ENCODE measurements at places on chromosomes 5 and 9.
A peak's percentile ranks its signal among the peaks of the same experiment; 100 is the strongest.

GRCh38 chr9:21754741-21755140, 47.7 kb upstream of the MTAP start:
- no peak overlapping the region for H3K27ac ChIP-seq
- H3K27me3 ChIP-seq = peaks cover 46% of the 10 kb centered on the region
- H3K4me1 ChIP-seq = no peaks in the 10 kb centered on the region
- no peaks in the 10 kb centered on the region for H3K36me3 ChIP-seq
- no peak for DNase-seq

GRCh38 chr5:5317976-5318375, 104.5 kb upstream of the ICE1 start:
- H3K27ac ChIP-seq = no peak overlapping the region
- H3K27me3 ChIP-seq = no peaks in the 10 kb centered on the region
- no peak for DNase-seq
- no peaks in the 10 kb centered on the region for H3K36me3 ChIP-seq

DNA sequence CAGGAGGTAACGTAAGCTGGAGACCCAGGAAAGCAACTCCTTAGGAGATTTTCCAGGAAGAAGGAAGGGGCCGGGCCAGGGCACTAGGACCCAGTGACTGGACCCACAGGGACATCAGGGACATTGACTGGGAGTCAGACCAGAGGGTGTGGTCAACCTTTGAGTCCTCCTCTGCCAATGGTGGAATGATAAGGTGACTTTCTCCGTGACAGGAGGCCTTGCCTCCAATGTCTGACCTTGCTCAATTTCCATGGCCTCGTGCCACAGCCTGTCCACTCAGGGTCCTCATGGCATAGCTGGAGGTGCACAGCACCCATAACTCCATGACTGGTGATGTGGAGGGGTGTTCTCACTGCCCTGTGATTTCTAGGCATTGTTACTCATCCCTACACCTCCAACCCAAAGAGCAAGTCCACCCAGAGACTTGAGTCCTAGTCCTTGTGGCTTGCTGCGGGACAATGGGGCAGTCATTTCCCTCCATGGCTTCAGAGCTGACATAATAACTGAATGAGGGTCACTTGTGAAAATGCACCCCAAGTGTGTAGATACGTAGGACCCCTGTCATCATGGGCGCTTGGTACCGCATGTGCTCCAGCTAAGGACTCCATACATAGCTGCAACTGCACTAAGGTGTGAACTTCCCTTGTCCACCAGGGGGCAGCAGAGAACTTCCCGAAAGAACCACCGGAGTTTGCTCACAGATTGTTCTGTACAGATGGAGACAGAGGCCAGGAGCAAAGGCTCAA, 4.1 kb upstream of the AMBP start:
- H3K36me3 ChIP-seq = no peaks in the 10 kb centered on the region
- peak; percentile 89 for DNase-seq
- H3K27me3 ChIP-seq = peaks cover 9% of the 10 kb centered on the region
- H3K4me3 ChIP-seq = no peak overlapping the region

GRCh38 chr5:6686915-6687409, 26.3 kb upstream of the TENT4A start:
- peak; percentile 38 for DNase-seq
- H3K4me1 ChIP-seq = peaks cover 2% of the 10 kb centered on the region
- H3K27ac ChIP-seq = no peak overlapping the region
- H3K36me3 ChIP-seq = no peaks in the 10 kb centered on the region
- H3K4me3 ChIP-seq = no peak overlapping the region
- peaks cover 46% of the 10 kb centered on the region for H3K27me3 ChIP-seq

DNA sequence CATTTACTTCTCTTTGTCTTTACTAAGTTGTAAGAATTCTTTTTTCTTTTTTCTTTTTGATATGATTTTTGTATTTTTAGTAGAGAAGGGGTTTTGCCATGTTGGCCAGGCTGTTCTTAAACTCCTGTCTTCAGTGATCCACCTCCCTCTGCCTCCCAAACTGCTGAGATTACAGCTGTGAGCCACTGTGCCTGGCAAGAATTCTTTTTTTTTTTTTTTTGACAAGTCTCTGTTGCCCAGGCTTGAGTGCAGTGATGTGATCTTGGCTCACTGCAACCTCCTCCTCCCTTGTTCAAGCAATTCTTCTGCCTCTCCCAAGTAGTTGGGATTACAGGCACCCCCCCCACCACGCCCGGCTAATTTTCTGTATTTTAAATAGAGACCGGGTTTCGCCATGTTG, 9.9 kb downstream of the NPM1 start:
- H3K27me3 ChIP-seq = no peaks in the 10 kb centered on the region
- no peak overlapping the region for H3K27ac ChIP-seq
- DNase-seq = no peak
- H3K4me1 ChIP-seq = peaks cover 35% of the 10 kb centered on the region

GRCh38 chr9:35521708-35522107, 31.8 kb downstream of the RUSC2 start:
- no peak overlapping the region for H3K27ac ChIP-seq
- no peaks in the 10 kb centered on the region for H3K4me1 ChIP-seq
- DNase-seq = no peak
- no peak overlapping the region for H3K4me3 ChIP-seq

DNA sequence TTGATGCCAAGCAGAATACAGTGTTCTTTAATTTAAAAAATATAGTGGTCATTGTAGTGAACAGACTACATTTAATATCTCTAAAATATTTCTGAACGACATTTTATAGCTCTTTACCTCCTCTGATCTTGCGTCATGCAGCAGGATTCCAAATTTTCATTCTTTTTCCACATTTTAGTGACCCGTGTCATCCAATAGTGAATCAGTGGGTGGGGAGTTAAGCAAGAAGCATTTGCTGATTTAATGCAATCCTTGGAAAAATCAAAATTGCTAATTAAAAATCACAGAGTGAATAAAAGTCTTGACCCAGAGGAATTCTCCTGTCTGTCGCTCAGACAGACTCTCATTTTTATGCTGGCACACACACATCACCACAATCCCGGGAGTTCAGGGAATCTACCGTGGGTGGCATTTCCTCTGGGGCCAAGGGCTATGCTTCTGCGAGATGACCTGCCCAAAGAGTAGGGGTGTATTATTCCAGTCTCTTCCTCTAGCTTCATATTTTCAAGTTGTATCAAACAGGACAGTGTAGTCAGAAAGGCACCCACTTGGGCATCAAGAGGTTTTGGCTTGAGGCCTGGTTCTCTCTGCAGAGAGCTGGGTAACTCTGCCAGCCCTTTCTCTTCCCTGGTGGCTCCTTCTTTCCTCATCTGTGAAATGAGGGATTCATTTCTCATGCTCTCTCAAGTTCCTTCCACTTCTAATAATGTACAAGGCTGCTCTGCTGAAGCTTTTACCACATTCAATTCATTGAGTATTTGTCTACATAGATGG, 24.8 kb upstream of the OTP start:
- H3K36me3 ChIP-seq = no peaks in the 10 kb centered on the region
- no peak overlapping the region for H3K27ac ChIP-seq
- peaks cover 18% of the 10 kb centered on the region for H3K27me3 ChIP-seq
- no peak overlapping the region for H3K4me3 ChIP-seq
- H3K4me1 ChIP-seq = no peaks in the 10 kb centered on the region

- H3K4me3 ChIP-seq = no peak overlapping the region
- DNase-seq = no peak
- H3K36me3 ChIP-seq = no peaks in the 10 kb centered on the region
- H3K27ac ChIP-seq = no peak overlapping the region
Measured at GRCh38 chr9:134676886-134677285, 35.3 kb downstream of the COL5A1 start.
